Fibroblast of the conjunctiva (primary cell): ENCODE measurements at places on chromosomes 4 and X.

GRCh38 chr4:184854673-184855072 lies 28.9 kb upstream of the ACSL1 start:
- DNase-seq: no peak

- no peak for DNase-seq
Measured at GRCh38 chr4:25722964-25723363, 67.3 kb downstream of the SLC34A2 start.

GRCh38 chr4:164874789-164875188 lies 2.2 kb upstream of the APELA start:
- DNase-seq: no peak

DNA sequence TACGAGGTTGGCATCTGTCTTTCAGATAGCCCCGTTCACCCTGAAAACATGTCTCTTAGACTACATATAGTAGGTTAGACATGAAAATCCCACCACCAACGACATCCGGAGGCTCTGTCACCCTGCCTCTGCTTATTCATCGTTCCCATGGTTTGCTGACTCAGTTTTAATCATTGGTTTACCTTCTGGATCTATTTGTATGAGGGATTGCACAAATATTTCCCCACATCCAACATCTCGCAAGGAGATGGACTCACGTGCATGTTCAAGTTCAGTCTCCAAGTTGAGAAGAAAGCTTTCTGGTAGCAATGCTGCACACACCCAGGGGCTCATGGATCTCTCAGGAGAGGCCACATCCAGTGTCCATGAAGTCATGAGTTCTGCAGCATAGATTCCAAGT lies 10.8 kb downstream of the CETN2 start:
- DNase-seq: no peak

DNA sequence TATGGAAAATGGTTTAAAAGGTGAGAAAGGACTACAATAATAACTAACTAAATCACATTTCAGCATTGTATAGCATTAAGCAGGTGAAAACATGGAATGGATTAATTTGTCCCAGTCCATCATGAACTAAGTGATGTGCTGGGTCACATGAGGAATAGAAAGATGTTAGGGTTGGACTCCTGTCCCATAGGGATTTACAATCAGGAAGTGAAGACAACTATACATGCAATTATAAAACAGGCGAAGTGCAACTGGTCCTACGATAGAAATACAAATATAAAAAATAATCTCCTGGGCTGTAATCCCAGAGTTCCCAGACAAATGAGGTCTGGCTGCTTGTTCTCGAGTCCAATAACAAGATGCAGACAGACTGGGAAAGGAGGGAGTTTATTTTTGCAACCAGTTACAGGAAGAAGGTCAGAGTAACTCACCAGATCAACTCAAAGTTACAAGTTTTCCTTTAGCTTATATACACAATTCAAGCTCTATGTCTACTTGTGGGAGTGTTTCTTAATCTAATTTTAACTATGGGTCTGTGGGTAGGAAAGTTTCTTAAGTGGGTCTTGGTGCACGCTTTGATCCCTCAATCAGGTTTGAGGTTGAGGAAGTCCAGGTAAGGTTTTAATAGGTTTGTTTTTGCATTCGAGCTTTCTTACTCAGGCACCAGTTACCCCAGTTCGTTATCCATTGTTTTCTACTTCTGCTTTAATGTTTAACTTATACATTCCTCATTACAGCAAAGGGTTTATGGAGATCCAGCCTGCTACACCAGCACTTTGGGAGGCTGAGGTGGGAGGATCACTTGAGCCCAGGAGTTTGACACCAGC lies 50.1 kb downstream of the IGFBP7 start:
- DNase-seq: no peak

GRCh38 chr4:124206779-124207605 lies 505.5 kb downstream of the ANKRD50 start:
- peak; percentile 52 for DNase-seq

- DNase-seq: no peak
Measured at GRCh38 chr4:65437102-65437501, 233.2 kb downstream of the EPHA5 start.

- peak; percentile 10 for DNase-seq
Measured at GRCh38 chrX:77009691-77010090, 437.5 kb upstream of the FGF16 start.

GRCh38 chrX:39819921-39820849 lies 277.6 kb downstream of the BCOR start:
- DNase-seq: no peak

GRCh38 chr4:159146488-159146887 lies 43.6 kb downstream of the RAPGEF2 start:
- DNase-seq: no peak
